LNCaP clone FGC (cell line): ENCODE measurements at places on chromosomes 5 and 9.

DNA sequence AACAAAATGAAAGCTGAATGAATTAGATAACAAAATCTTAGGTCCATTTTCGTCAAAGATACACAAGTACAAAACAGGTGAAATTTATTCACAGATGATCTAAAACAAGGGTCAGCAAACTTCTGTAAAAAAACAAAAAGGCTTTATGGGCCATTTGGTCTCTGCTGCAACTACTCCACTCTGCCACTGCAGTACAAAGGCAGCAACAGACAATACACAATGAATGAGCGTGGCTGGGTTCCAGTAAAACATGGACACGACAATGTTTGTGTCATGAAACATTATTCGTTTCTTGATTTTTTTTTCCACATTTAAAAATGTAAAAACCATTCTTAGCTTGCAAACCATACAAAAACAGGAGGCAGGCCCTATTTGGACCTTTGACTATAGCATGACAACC is 71.9 kb downstream of the ECPAS start:
- no peak for DNase-seq

DNA sequence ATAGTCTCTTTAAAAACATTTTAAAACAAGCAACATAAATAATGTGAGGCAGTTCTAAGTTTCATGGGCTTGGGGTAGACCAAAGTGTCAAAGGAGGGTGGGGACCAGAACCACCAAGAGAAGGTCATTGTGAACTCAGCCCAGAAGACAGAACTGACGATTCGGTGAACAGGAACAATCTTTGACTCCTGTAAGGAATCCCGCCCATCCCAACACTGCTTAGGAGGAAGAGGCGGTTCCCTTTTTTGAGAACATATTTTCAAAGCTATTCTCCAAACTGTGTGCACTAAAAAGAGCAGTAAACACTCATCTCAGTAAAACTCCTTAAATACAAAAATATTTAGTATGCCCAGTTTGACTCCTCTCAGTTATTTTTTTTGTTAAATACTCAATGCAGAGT is 176.5 kb upstream of the TLE4 start:
- DNase-seq = no peak

GRCh38 chr5:73321757-73322436 is 126.7 kb downstream of the FOXD1 start:
- DNase-seq = no peak

GRCh38 chr5:176887252-176887849 is 11.8 kb downstream of the HK3 start:
- DNase-seq = no peak

DNA sequence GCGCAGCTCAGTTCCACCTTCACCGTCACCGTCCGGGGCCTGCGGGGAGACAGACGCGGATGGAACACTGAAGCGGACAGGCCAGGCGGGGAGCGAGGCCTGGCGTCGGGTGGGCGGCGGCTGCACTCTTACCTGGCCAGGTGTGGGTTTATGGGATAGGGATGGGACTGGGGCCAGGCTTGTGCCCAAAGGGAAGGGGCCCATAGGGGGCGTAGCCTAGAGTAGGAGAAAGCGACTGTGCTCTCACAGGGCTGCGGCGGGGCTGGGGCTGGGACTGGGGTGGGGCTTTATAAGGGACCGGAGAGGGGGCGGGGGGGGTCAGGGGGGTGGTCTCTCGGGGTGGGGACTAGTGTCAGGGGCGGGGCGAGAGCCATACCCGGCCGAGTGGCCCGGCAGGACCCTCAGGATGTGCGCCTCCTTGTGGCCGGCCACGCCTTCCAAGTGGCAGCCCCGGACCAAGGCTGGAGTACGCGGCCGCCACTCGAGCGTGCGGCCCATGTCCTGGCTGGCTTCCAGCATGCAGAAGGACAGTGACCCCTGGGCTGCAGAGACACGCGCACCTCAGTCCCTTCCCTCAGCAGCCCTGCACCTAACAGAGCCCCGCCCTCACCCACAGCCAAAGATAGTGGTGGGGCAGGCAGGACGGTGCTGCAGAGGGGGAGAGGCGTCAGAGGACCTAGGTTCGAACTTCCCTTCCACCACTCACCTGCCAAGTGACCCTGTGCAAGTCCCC is 22.8 kb downstream of the FPGS start:
- DNase-seq = no peak
